ENCODE measurements at places on chromosomes 7 and 10. TPM values are rescaled to one million over a fixed set of nuclear protein-coding genes. Genes with fewer than 3 reads are reported as not detected.

DNA sequence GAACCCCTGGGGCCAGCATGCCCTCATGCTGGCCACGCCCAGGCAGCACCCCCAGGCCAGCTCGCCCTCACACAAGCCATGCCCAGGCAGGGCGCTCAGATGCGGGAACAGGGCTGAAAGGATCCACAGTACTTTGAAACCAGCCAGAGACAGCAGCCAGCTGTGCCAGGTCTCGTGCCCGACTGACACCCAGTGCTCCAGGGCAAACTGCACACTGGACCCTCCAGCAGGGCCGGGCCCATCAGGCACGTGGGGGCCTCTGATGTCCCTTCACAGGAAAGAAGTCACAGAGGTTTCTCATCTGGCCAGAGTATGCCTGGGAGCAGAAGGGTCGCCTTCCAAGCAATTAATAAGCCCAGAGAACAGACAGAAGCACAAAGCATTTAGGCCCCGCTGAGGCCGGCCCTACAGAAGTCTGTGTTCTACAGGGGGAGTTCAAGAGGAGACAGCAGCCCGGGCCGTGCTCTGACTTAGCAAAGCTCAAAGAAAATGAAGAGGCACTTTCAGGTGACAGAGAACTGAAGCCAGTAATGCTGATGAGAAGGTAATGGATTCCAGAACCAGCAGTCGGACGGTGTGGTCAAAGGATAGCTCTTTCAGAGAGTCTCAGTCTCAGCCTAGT is 21.4 kb downstream of the MAD1L1 start:
- DNase-seq: no peak

DNA sequence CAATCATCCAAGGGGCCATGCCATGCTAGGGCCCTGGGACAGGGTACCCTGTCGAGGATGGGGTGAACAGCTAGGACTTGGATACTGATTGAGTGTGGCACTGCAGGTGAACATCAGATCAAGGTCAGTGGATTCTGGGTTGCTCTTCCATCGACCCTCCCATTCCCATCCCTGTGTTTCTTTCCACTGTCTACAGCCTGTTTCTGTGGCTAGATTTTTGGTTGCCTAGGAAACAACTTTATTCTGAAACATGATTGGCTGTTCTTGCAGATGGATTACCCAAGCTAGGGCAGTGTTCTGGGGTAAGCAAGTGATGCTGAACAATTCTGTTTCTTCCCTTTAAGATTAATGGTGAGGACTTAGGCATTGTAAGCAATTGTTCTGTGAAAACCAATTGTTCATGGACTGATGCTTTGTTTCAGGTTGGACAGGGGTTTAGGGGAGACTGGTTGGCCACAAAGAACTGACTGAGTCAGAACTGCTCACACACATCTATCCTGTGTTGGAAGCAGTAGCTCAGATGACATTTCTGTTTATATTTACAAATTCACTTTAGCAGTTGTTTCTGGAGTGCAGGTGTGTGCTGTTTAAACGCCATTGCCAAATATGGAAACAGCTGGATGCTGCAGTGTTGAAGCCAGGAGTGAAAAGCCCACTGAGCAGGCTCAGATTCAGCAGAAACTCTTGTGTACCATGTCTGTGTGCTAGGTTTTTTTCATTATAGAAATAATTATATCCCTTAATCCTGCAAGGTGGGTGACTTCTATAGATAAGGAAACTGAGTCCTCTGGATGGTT is 102.3 kb upstream of the BTBD16 start:
- DNase-seq: no peak

RPEL1 gene
- total RNA-seq: 0.08 TPM

FAM25A gene
- not detected for total RNA-seq

DNA sequence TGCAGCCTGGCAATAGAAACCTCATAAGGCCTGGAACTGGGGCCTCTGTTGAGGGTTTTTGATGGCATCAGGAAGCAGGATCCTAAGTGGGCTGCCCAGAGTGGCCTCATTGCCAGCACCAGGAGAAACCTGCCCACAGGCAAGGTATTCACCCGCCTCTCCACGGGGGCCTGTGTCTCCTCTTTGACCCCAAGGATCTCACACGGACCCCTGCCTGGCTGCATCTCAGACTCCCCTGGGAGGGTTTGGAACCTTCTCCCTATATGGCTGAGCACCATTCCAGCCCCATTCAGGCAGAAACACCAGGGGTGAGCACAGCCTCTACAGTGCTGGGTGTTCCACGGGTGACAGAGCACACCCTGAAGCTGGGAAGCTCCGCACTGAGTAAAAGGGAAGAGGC is 14.6 kb upstream of the C10orf71 start:
- no peak for DNase-seq

DNA sequence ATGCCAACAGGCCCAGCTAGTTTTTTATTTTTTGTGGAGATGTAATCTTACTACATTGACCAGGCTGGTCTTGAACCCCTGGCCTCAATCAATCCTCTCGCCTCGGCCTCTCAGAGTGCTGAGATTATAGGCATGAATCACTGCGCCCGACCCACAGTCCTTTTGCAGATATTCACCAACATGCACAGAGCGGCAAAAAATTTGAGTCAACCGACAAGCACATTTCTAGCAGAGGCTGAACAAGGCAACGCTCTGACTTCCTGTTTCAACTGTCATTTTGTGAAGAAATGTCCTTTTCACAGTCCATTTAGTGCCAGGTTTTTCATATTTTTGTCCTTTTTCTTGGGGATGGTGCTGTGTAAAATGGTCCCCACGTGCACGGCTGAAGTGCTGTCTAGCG is 71.1 kb upstream of the KAT6B start:
- DNase-seq: no peak

DNA sequence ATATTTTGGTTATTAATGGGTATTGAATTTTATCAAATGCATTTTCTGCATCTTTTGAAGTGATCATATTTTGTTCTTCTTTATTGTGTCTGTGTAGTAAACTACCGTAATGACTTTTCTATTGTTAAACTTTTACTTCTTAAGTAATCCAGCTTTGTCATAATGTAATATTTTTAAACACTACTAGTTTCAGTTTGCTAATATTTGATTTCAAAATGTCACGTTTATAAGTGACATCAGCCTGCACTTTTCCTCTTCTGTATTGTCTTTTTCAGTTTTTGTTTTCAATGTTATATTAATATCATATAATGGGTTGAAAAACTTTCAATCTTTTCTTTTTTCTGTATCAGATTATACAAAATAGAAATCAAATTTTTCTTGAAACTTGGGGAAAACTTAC is 71.6 kb upstream of the ANKRD1 start:
- no peak for DNase-seq

SEMA3D gene
- total RNA-seq: 35.3 TPM

PRSS37 gene
- total RNA-seq: not detected

CHN2 gene
- total RNA-seq: 17.2 TPM

DNA sequence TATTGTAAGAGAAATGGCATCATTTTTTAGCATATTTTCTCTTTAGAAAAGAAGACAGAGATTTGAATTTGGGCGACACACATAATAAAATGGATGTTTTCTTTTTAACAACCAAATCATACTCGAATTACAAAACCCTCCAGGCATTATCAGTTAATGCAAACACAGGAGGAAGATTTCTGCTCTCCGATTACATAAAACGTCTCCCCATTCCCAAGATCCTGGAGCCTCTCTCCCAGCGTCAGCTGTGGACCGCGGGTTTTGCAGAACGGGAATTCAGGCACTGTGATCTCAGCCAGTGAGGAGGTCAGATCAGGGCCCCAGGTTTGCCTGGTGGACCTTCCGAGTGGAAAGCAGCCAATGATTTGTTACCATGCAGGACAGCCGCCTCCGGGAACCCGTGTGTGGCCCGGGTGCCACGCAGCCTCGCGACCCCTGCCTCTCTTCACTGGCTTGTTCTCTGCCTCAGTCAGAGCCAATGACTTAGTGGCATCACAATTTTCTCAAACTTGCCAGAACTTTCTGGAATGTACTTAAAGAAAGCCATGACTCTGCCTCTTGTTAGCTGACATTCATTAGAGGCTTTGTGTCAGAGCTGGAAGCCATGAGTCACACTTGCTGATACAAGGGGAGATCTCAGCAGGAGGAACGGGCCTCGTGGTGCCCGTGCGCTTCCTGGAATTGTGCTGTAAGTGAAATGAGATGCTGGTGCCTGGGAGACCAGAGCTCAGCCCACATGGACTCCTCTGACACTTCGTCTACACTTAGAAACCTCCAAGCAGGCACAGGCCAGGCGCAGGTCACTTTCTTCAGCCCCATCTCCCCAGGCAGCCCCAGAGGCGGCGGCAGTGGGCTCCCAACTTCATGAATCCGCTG is 246.1 kb downstream of the KLF6 start:
- DNase-seq: peak; percentile 77

GRCh38 chr10:94546049-94546900 is 687 bp downstream of the HELLS start:
- peak; percentile 8 for DNase-seq

KCNIP2 gene
- not detected for total RNA-seq

- no peak for DNase-seq
Observed at GRCh38 chr10:58888957-58889356, 287.5 kb upstream of the PHYHIPL start.

GRCh38 chr7:6546498-6547251 is 4.6 kb downstream of the GRID2IP start:
- DNase-seq: peak; percentile 29

GRCh38 chr7:88224601-88225275 is 4.9 kb upstream of the SRI start:
- DNase-seq: peak; percentile 40

PNLIPRP3 gene
- total RNA-seq: not detected

AKR1C3 gene
- 92.2 TPM for total RNA-seq

GRCh38 chr7:55561690-55562089 is 10.6 kb downstream of the VOPP1 start:
- DNase-seq: no peak

- DNase-seq: no peak
Observed at GRCh38 chr10:13709931-13710650, 123.3 kb downstream of the PRPF18 start.

DNAJC2 gene
- total RNA-seq: 20.6 TPM

DNA sequence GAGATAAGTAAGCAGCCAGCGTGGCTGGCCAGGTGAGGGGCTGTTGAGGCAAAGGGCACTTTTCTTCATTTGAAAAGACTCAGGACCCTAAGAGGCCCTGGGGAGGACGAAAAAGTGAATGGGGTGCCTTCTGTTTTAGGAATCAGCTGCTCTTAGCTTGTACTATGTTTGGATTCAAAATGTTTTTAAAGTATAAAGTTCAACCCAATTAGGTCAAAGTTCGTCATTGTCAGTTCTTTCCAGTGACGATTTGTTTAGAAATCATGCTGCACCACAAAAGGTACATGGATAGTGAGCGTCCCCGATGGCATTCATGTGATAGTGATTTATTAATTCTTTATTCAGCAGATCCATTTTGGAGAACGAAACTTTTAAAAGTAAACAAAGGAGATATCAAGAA is 338.2 kb downstream of the SDK1 start:
- DNase-seq: no peak

GRCh38 chr10:71661060-71661622 is 58.4 kb downstream of the C10orf105 start:
- no peak for DNase-seq

DNA sequence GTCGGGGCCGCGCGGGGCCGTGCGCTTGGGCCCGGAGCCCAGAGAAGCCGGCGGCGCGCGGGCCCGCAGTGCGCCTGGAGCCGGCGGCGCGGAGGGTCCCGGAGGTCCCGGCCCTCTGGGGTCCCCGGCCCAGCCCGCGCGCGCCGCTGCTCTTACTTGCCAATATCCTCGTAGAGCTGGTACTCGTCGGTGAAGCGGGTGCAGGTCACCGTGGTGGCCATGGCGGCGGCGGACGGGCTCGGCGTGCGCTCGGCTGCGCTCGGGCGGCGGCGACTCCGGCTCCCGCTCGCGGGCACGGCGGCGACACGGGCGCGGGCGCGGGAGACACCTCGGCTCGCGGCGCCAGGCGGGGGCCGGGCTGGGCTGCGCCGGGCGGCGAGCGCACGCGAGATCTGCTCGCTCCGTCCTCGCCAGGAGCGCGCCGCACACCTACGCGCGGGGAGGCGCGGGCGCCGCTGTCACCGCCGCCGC is at the start of gene CAMK2B:
Gene CAMK2B, minus strand, starts transcription at position 394 of the 471 bp plus-strand sequence. Its CDS starts 173 bp downstream, at position 221.
- DNase-seq: no peak

- DNase-seq: no peak
Observed at GRCh38 chr7:147539685-147540084, 1050.9 kb upstream of the C7orf33 start.

GRCh38 chr10:88409236-88409635 is 173.9 kb downstream of the RNLS start:
- DNase-seq: no peak

GRCh38 chr10:11898372-11899066 is 75.4 kb downstream of the PROSER2 start:
- no peak for DNase-seq

DNA sequence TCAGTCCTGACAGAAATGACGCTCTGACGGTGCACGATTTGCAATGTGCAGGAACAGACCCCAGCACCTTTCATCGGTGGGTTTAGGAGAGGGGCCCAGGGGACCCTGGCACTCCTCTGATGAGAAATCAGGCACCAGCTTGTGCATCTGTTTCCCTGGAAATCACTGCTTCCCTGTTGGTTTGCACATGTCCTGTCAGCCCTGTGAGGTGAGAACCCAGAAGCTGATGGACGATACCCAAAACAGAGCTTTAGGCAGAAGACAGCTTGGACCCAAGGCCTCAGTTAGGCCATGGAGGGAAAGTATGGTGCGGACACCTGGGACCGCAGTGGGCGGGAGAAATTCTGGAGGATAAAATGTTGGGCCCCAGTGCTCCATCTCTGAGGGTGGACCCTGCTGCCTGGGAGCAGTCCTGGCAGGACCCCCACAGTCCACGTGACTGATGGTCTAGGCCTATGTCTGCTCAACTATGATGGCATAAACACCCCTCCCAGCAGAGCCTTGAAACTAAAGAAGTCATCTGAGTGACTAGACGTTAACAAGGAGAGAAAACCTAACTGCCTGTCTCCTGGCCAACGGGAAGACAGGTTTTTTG is 242.8 kb downstream of the PTPRN2 start:
- DNase-seq: no peak

ATOH7 gene
- total RNA-seq: 0.88 TPM

DNA sequence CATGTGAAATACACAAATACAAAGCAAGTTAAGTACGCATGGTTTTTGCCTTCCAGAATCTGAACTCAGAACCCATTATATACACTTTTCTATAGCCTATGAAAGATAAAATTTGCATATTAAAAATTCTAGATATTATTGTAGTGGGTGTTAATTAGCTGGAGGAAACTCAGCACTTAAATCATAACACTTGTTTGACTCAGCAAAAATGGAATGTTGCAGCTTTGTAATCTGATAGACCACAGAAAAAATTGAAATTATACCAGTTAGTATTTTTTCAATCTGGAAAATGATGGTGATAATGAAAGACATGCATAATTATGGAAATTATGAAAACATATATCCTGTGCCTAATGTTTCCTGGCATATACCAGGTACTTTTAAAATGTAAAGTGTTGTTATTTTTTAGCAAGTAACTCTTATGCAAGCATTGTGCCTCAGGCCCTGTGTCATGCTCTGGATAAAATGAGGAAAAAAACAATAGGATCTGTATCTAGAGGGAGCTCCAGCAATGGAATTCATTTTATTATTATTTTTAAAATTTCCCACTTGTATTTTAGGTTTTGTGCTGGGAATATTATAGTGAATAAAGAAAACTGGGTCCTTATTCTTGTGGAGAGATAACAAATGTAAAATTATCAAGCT is 490.4 kb upstream of the SEMA3A start:
- DNase-seq: no peak
